ENCODE measurements at places on chromosomes 13 and 19. TPM values are rescaled to one million over a fixed set of nuclear protein-coding genes. Genes with fewer than 3 reads are reported as not detected.
A peak's percentile ranks its signal among the peaks of the same experiment; 100 is the strongest.

GRCh38 chr19:51546107-51546649 is 14.7 kb upstream of the SIGLEC6 start:
- DNase-seq, result no peak

GRCh38 chr13:47813718-47814117 is 187.4 kb downstream of the SUCLA2 start:
- DNase-seq, result no peak

GRCh38 chr13:44312834-44313551 is 60.6 kb upstream of the SERP2 start:
- no peak for DNase-seq

GRCh38 chr13:33445024-33445423 is 159.5 kb upstream of the STARD13 start:
- DNase-seq, result no peak

GRCh38 chr19:50725218-50725910 is 2.2 kb downstream of the CLEC11A start:
- no peak for DNase-seq

CYP2A6 gene
- not detected for total RNA-seq

SOX1 gene
- not detected for total RNA-seq

ZNF792 gene
- total RNA-seq, result 15.5 TPM

GRCh38 chr13:27353708-27354107 is 70.7 kb upstream of the GTF3A start:
- no peak for DNase-seq

ZNF284 gene
- 1.9 TPM for total RNA-seq

DNA sequence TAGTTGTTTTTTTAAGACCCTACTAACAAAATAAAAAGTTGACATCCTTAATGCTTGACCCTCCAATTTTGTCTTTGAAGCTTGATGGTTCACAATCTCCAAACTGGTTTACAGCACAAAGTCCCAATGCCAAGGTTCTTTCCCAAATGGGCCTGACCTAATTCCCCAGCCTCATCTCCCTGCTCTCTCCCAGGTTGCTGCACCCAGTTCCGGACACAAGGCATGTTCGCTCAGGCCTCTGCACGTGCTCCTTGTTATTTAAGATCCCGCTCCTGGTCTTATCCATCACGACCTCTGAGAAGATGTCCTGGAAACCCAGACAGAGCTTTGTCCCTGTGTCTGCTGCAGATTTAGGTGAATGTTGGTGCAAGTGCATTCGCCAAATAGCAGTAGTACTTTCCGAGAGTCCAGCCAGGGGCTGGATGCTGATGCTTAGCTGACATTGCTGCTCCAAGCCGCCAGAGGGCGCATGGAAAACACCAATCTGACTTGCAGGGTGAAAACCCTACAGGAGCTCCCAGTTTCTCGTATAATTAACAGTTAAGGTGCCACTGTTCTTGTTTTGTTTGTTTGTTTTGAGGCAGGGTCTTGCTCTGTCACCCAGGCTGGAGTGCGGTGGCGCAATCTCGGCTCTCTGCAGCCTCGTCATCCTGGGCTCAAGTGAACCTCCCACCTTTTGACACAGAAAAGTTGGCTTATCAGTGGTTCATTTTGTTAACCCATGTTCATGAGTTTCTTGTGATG is 18.5 kb downstream of the LYPD3 start:
- DNase-seq, result peak; percentile 64

- no peak for DNase-seq
Observed at GRCh38 chr13:59384154-59384553, 779.6 kb downstream of the DIAPH3 start.

GRCh38 chr13:103246581-103247200 is 180.5 kb upstream of the SLC10A2 start:
- no peak for DNase-seq

CAPN12 gene
- total RNA-seq, result 6.8 TPM

SYT5 gene
- 3.8 TPM for total RNA-seq

DNA sequence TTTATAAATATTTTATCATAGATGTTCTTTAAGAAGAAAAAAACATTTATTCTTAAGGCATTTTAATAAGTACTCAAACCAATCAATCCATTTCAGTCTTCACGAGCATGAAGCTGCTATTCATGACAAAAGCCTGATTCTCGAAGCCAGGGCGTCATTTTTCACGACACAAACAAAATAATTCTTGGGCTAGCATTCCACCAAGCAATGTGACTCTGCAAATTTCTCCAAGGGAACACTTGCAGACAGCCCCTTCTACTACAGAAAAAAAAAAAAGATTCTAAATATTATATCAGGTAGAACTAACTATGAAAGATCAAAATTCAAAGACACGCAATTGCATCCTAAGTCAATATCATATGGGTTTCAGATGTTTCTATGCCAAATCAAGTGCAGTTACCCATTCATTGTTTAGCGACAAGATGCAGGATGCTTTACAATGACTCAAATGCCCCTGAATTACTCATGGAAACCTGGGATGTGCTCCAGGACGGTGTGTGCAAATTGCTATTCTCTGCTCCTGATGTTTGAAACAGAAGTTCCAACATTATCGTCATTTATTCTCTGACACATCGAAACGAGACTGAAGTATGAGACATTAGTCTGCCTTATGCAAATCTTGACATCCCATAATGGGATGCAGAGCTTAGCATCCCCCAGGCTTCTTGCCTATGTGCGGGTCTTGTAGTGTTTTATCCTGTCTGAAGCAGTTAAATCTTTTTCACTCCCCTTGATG is 517.7 kb downstream of the MYO16 start:
- DNase-seq, result no peak

GRCh38 chr19:43784981-43785808 is 4.4 kb upstream of the KCNN4 start:
- peak; percentile 24 for DNase-seq

GRCh38 chr13:99371956-99372355 is 64.8 kb upstream of the GPR183 start:
- peak; percentile 64 for DNase-seq

DNA sequence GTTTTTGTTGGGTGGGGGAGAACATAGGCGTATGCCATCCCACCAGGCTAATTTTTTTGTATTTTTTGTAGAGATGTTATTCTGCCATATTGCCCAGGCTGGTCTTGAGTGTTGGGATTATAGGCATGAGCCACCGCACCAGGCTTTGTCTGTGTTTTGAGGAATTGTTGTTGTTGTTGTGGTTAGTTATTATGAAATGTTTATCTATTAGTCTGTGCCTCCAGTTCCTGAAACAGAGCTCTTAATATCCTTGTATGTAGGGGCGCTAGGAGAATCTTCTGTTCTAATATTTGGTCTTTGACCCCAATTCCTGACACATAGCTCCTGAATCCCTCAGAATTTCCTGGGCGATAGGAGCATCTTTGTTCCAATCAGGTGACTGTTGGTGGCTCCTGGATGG is 5.6 kb upstream of the LATS2 start:
- DNase-seq, result no peak

SRRM5 gene
- total RNA-seq, result 0.40 TPM

MAG gene
- not detected for total RNA-seq

FUT1 gene
- total RNA-seq, result 0.16 TPM

POU4F1 gene
- total RNA-seq, result 0.20 TPM

TMIGD2 gene
- 5.2 TPM for total RNA-seq

NLRP4 gene
- total RNA-seq, result not detected

DNA sequence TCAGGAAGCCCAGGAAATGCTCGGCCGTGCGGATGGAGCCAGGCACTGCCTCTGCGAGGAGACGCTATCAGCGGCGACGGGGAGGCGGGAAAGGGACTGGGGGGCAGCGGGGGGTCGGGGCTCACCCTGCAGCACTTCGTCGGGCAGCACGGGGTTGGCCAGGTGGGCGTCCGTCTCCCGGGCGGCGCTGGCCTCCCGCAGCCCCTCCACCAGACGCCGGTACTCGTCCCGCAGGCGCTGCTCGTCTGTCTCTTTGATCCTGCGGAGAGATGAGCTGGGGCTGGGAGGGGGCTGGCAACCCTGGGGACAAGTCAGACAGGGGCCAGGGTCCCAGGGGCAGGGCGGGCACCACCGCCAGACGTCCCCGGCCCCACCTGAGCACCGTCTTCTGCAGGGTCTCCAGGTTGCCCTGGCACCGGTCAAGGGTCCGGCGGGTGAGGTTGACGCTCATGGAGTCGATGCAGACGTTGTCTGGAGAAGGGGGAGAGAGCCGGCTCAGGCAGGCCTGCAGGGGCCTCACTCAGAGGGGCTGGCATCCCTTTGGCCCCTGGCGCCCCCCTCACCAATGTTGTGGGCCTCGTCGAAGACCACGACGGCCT is 6.4 kb downstream of the ERCC2 start:
- DNase-seq, result no peak

DNA sequence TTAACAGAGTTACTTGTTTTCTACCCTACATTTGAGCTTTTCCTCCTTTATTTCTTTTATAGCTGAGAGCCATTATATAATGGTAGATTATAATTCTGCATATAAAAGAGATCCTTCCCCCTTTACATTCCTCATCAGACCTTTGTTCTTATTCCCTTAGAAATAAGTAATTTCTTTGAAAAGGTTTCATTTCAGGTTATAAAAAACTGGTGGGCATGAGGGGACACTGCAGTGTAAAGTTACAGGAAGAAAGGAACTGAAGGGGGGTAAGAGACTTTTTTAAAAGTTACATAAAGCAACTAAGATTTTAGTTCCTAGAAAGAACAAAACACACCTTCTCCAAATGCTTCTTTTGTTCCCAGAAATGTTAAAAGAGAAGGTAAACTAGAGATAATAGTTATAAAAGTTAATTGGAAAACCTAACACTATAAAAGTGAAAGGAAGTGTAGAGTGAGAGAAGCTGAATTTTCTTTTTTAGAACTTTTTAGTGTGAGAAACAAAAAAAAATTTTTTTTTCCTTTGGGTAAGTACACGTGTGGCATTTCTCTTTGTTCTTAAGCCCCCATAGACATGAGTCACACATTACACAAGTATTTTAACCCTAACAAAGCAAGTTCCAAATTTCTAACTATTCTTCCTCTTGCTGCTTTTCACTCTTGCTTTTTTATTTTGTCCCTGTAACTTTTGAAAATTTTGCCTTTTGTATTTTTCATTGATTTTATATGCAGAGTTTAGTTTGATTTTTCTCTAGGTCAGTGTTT is 106.4 kb upstream of the MLNR start:
- DNase-seq, result no peak

- no peak for DNase-seq
Observed at GRCh38 chr13:45966715-45967114, 85.8 kb downstream of the ZC3H13 start.

NLRP7 gene
- total RNA-seq, result not detected

DNA sequence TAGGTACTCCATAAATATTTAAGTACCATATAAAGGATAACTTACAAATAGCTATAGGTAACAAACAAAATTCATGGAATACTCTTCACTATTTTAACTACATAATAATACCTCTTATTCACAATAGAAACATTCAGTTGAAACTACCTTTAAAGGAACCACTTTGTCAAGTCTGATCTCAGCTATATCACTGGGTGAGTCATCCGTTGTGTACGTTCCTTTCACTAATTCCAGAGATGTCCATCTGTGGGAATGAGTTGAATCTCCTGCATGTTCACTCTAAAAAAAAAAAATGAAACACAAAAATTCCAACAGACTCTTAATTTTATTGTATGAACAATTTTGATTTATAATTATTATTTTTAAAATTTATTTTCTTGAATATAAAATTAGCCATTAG is 149.4 kb upstream of the FBXL3 start:
- DNase-seq, result no peak

GRCh38 chr13:27474751-27475268 is 24.4 kb upstream of the MTIF3 start:
- DNase-seq, result no peak

S1PR5 gene
- total RNA-seq, result 0.50 TPM

GRCh38 chr19:11204943-11205349 is 7.6 kb upstream of the KANK2 start:
- DNase-seq, result no peak

KIR3DL2 gene
- 1.3 TPM for total RNA-seq

DNA sequence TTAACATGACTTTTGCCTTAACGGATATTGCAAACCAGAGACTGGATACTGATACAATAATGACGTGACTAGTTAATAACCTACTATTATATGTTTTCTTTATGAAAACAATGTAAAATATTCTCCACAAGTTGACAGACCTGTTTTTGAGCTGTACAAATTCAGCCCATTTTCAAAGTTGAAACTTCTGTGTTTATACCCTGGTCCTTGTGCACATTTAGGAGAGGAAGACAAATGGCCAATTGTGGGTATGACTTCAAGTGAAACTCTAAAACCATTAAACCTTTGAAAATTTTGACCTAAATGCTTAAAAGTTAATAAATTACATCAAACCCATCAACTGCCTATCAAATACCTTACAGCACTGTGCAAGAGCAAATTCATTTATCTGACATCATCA is 8.9 kb downstream of the SPRY2 start:
- no peak for DNase-seq

GRCh38 chr13:49421391-49421790 is 22.5 kb downstream of the CAB39L start:
- DNase-seq, result no peak

- DNase-seq, result no peak
Observed at GRCh38 chr13:39692660-39693438, 37.4 kb downstream of the COG6 start.

- DNase-seq, result no peak
Observed at GRCh38 chr13:32733690-32734089, 147.4 kb downstream of the PDS5B start.

- DNase-seq, result no peak
Observed at GRCh38 chr13:53494406-53494805, 465.8 kb downstream of the OLFM4 start.

FLT3LG gene
- total RNA-seq, result 349 TPM

CLDN10 gene
- not detected for total RNA-seq

Data from T-helper 17 cell (primary cell).